ENCODE measurements at places on chromosomes 6 and 20.

DNA sequence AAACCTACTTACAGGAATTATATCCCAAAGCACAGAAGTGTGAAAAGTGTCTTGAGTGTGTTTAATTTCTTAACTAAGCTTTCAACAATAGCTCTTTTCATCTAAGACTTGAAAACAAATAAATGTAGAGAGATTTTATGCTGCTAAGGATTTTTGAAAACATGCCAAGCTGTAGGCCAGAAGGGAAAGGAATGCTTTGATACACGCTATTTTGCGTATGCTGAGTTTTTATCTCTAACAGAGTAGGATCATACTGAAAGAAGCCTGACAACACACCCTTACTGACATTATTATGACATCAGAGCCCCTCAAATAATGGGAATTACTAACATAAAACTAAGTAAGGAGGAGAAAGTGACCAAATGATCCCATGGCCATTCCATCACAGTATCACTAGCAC is 265.5 kb downstream of the KHDC1L start:
- DNase-seq: no peak

- no peak for DNase-seq
These were observed 70.2 kb downstream of the HS3ST5 start for GRCh38 chr6:114272582-114272981.

GRCh38 chr6:111680015-111680712 is 74.5 kb upstream of the TRAF3IP2 start:
- DNase-seq: no peak

DNA sequence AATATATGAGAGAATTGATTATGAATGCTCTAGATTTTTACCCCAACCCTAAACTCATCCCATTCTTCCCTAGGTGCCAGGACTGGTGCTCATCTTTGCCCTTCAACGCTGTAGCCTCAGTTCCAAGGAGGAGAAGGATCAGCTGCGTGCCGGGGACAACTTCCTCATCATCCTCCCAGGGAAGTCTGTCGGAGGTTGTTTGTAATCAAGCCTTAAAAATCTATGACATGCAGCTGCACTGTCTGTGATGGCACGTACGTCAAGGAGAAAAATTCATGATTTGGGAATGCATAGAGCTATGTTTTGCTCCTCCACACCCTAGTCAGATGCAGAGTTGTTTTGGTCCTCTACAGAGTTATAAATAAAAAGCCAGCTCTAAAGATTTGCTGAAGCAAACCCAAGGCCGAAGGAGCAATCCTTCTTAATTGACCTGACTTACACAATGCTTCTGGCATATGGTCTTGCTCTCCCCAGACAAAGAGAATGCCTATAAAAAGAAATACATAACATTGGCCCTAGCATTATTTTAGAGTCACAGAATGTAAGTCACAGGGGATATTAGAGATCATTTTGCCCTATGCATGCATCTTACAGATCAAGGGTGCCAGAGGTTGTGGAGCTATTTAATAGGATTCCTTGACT is 244.2 kb downstream of the HIVEP2 start:
- DNase-seq: no peak

DNA sequence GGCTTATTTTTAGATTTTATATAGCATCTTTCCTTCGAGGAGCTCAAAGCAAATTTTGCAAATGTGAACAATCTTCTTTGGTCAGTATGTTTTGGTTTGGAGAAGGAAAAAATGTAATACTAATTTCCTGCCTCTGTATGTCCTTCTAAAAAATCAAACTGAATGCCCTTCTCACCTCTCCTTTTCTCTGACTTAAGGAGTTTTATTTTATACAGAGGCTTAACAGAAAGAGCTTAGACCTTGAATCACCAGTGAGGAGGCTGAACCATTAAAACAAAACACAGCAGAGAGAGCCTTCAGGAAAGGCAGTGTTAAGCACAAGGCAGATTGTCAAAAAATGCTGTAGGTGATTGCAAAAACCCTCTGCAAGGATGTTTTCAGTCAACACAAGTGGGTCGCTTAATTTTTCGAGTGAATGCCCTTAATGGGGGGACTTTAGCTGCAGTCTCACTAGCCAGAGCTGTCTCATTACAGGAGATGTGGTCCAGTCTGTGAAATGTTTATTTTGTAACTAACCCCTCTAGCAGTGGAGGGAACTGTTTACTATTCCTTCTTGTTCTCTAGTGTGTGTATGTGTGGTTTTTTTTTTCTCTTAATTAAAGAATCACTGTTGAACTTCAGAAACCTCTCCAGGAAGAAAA is 481.3 kb upstream of the CITED2 start:
- DNase-seq: no peak

- DNase-seq: no peak
These were observed 75.7 kb upstream of the UST start for GRCh38 chr6:148671085-148671484.

- DNase-seq: no peak
These were observed 141.7 kb downstream of the ADGRG6 start for GRCh38 chr6:142443532-142443931.

Data from Daoy (cell line).